Astrocyte (in vitro differentiated cells and primary cell): ENCODE measurements at places on chromosomes 7 and 10.

DNA sequence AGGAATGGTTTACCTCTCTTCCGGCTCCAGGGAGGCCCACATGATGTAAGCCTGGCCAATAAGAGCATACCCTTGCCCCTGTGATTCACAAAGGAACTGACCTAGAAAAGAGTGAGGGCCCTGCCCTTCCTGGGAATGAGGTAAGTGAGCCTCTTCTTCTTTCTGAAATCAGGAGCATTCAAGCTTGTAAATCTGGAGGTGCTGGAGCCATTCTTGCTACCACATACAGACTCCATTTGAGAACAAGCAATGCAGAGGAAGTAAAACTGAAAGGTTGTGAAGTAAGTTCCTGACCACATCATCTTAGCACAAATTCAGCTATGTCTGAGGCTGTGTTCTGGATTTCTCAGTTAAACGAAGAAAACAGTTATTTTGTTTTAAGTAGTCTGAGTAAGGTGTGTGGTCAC lies 132.2 kb downstream of the CD36 start:
- peak; percentile 36 for DNase-seq

DNA sequence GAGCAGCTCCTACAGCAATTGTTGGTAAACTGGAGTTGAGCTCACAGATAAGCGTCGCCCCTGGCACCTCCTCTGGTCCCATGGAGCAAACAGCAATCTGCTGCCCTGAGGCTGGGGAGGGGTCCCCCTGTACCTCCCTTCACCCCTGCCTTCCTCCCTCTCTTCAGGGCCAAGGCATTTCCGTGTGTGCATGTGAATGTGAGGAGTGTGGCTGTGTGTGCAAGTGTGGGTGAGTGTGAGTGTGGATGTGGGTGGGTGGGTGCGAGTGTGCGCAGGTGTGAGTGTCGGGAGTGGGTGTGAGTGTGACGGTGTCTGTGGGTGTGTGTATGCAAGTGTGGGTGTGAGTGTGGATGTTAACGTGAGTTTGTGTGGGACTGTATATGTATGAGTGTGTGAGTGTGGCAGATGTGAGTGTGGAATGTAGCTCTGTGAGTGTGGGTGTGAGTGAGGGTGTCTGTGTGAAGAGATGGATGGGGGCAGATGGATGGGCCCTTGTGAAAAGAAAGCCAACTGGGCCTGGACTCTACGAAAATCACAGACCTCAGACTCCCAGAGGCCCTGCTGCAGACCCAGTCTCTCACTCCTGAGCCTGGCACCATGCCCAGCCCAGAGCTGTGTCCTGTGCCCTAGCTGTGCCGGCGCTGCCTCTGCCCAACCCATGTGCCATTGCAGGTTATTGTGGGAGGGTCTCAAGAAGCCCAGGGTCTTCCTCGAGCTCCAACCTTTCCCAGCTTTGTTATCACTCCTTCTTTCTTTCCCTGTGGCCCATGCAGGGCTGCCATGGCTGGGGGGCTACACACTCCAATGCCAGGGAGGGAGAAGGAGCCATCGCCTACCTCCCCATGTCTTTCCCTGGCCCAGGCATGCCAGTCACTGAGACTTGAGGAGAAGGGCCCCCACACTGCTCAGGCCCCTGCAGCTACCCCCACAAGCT lies 73.9 kb downstream of the GRID1 start:
- DNase-seq: no peak

DNA sequence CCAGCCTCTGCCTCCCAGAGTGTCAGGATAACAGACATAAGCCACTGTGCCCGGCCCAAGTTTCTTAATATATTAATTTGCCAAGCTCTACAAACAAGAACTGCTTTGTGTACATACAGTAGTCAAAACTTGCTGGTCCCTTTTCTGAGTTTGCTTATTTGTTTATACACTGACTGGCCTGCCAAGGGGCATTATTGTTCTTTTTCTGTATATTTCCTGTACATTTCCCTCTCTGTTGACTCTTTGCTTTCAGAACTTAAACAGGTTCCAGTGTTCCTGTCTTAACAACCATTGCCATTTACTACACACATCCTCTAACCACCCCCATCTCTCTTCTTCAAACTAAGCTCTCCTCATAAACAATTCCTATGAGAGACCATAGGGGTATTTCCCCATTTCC lies 61.5 kb upstream of the RPA3 start:
- no peak for DNase-seq

- DNase-seq: no peak
Measured at GRCh38 chr10:11483201-11484148, 128.0 kb downstream of the USP6NL start.

DNA sequence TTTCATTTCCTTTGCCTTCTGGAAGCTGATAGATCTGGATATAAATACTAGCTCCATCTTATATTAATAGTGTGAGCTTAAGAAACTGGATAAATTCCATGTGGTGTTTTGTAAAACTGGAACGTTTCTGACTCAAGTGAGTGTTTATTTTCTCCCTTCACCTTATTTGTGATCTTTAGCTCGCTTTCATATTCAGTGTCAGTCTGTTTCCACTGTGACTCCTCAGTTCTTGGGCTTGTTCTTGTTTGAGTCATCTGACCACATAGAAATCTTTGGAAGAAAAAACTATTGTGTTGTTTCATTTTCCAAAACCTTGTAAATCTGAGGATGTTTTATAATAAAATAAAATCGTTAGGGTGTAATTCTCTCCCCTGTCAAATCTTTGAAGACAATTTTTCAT lies 186.4 kb downstream of the POLR1F start:
- peak; percentile 84 for DNase-seq

GRCh38 chr7:116924741-116925140 lies 28.6 kb upstream of the ST7 start:
- DNase-seq: peak; percentile 55

DNA sequence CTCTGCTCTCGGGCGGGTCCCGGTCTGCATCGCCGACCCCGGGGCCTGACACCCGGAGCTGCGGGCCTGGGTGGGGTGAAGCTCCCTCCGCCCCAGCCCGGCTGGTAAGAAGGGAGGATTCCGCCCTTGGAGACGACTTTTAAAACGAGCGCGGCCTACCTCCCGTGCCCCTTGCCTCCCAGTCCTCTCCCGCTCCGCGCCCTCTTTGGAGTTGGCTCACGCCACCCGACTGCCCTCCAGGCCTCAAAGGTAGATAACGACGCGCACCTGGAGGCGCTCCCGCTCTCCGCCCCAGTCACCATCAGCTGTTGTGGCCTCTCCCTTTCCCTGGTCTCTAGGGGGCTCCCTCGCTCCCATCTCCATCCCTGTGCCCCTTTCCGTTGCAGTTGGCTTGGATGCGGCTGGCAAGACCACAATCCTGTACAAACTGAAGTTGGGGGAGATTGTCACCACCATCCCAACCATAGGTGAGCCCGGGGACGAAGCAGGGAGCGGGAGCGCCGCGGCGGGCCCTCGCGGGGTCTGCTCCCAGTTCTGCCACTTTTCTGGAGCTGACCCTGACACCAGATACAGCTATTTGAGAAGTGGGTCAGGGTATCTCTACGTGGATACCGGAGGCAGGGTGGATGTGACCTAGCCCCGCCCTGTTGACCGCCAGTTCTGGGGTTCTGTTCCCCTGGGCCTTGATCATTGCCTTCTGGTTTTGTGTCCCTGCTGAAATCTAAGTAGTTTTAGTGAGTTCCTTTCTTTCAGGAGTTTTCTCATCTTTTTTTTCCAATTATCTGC lies 679 bp downstream of the ARF5 start:
- peak; percentile 20 for DNase-seq

GRCh38 chr10:30784897-30785605 lies 155.5 kb upstream of the LYZL2 start:
- DNase-seq: peak; percentile 75

GRCh38 chr7:73936967-73937366 lies 76.0 kb downstream of the TMEM270 start:
- DNase-seq: no peak

DNA sequence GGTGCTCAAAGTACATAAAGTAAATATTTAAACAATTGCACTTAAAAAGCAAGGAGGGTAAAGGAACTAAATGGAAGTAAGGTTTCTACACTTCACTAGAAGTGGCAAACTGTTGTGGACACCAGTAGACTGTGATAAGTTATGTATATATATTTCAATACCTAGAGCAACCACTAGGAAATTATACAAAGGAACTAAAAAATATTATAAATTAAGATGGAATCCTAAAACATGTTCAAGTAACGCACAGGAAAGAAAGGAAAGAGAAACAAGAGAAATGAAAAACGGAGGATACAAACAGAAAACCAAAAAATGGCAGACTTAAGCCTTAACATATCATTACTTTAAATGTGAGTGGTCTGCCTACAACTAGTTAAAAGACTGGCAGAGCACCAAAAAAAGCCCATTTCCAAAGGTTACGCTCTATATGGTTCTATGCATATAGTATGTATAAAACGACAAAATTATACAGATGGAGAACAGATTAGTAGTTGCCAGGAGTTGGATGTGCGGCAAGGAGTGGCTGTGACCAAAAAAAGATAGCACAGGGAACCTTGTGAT lies 19.0 kb downstream of the VPS41 start:
- DNase-seq: no peak

DNA sequence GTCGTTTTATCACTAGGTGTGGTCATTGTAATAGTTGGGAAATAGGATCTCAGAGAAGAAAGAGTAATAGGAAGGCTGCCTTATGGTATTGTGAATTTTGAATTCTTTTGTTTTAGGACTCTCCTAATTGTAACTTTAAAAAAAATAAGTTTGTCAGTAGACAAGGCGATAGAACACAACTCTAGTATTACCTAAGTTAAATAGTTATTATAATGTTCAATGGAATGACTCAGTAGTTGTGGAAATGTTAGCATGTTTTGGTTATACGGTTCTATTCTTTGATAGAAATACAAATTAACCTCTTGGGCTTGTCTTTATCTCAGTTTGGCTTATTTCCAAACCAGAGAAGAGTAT lies 1.4 kb downstream of the DNAH11 start:
- DNase-seq: no peak

- DNase-seq: no peak
Measured at GRCh38 chr10:123909866-123910265, 18.3 kb upstream of the CPXM2 start.

- no peak for DNase-seq
Measured at GRCh38 chr7:26480156-26480555, 188.5 kb downstream of the SNX10 start.

DNA sequence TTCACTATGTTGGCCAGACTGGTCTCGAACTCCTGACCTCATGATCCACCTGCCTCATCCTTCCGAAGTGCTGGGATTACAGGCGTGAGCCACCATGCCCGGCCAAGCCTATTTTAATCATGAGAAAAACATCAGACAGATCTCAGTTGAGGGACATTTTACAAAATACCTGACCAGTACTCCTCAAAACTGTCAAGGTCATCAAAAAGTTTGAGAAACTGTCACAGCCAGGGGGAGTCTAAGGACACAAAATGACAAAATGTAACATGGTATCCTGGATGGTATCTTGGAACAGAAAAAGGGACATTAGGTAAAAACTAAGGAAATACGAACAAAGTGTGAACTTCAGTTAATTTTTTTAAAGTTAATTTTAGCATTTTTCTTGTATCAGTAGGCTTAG lies 219.8 kb upstream of the PPP1R3A start:
- no peak for DNase-seq

DNA sequence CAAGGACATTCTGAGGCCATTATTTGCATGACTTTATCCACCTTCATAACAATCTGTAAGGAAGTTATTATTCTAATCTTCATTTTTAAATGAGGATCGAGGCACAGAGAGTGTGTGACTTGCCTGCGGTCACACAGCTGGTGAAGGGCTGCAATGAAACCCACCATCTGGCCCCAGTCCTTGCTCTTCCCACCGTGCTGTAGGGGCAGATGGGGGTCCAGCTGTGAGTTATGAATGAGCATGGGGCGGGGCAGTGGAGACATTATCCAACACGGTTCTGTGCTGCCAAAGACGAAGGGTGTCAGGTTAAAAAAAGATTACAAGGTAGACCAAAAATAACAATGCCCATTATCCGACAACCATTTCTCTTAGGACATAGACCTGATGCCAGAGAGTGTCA lies 417.5 kb upstream of the MGMT start:
- no peak for DNase-seq

DNA sequence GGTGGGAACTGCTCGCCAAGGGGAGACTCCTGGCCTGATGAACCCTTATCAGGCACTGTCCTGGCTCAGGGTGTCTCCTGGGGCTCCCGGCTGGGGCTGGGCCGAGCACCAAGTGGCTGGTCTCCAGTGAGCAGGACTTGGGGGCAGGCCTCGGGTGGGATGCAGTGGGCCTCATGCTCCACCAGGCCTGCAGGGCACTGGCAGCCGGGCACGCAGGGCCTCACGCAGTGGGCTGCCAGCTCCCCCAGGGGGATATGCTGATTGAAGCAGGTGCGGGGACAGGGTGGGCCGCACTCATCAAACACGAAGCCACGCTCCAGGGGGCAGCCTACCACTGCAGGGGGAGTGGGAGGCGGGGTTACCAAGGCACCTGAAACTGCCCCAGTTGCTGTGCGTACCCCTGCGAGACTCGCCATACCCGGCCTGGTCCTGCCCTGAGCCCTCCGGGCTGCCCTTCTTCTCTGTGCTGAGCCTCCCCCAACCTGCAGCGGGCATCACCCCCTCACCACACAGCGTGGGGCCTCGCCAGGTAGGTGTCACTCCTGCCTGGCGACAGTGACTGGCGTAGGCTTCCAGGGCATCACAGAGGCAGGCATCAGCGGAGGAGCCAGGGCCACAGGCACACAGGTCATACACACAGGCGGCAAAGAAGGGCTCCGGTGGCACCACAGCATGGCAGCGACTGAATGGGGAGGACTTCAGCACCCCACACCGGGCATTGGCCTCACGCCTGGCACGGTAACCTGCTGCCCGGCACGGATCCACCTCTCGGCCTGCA lies 14.5 kb downstream of the ATP6V1F start:
- no peak for DNase-seq

DNA sequence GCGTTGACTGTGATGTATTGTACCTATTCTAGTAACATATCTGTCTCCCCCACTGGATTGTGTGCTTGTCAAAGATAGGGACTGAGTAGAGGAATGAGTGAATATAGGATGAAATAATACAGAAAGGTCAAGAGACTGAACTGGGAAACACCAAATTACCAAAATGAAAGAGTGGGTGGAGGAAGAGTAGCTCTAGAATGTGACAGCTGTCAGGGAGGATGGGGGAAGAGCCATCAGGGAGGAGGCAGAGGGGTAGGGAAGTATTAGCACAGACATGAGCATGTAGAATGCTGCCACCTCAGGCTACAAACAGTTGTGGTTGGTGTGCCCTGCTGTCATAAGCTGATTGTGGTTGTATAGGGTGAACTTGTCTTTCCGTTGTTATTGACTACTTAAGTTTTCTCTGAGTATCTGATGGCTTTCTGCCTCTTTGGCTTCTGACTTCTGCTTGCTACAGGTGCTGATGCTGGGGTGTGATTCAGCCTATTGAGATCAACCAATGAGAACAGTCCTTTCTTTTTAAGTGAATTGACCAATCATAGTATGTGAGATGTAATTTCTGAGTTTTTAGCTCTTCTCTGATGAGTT lies 5.6 kb downstream of the CCSER2 start:
- DNase-seq: peak; percentile 27

DNA sequence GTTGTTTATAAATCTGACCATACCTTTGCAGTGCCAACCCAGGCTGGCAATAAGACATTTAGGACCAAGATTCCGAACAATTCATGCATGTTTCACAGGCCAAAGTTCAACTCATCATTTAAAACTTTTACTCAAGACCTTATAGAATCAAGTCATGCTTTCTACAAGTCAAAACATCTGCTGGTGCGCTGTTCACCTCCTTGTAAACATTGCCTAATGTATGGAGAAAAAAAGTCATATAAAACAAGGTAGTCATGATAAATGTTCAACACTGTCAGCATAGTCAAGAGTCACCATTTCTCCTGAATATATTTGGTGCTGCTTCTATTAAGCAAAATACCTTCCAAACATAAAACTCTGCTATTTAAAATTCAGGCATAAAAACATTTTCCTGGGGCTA lies 42.1 kb upstream of the AHR start:
- DNase-seq: no peak

- no peak for DNase-seq
Measured at GRCh38 chr7:142508251-142508650, 241.0 kb upstream of the PRSS1 start.
